Amniotic epithelial cell (primary cell): ENCODE measurements at places on chromosomes 16 and 17.

- DNase-seq, result no peak
These were observed 1.1 kb upstream of the HAPSTR1 start for GRCh38 chr16:9090101-9090959.

GRCh38 chr16:70738083-70738977, 52.5 kb upstream of the MTSS2 start:
- DNase-seq, result peak; percentile 63

- peak; percentile 12 for DNase-seq
These were observed 80.3 kb upstream of the PSMD7 start for GRCh38 chr16:74216319-74216718.

GRCh38 chr17:79023886-79024771, at the start of gene C1QTNF1:
Gene C1QTNF1 (plus strand): TSS chr17:79024169. CDS start chr17:79043969, 19,800 bp downstream.
- peak; percentile 58 for DNase-seq

DNA sequence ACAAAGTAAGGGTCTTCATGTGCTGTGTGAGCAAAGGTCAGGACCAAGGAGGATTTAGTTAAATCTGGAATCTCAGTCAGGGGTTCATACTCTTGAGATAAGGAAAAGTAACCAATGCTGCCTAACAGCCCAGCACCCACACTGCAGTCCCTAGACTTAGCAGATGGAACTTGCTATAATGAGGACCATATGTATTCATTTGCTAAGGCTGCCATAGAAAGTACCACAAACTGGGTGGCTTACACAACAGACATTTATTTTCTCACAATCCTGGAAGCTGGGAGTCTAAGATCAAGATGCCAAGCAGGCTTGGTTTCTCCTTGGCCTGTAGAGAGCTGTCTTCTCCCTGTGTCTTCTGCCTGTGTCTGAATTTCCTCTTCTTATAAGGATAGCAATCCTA, 20.8 kb downstream of the ZP2 start:
- no peak for DNase-seq

DNA sequence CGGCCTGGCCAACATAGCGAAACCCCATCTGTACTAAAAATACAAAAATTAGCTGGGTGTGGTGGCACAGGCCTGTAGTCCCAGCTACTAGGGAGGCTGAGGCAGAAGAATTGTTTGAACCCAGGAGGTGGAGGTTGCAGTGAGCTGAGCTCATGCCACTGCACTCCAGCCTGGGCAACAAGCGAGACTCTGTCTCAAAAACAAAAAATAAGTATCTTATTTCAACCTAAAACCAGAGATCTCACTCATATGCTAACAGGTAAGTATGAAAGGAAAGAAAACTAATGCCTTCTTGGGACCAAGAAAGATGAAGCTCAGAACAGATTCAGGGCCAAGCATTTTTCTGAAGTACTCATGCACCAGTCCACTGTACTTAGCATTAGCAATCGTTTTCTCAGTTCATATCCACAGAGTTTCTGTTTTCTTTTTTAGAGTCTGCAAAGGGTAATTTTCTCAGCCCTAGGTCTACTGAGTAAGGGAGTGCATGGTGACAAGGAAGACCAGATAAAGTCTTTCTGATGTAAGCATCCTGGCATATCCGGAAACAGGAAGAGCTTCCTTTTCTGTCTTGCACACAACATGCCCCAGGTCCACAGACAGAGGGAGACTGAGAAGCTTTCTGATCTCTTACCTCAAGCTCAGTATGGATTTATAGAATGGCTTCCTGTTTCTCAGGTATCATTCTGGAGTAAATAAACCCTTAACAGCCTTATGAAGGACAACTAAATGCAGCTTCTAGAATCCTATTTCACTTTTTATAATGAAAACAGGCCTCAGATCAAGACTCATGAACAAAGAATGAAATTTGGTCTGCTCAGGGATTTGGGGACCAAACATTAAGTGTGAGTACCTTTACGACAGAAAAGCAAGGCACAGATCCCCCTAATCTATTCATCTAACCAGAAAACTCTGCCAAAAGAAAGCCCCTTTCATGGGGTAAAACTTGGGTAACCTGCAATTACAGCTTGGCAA, 38.7 kb upstream of the FOXJ1 start:
- peak; percentile 41 for DNase-seq

- DNase-seq, result peak; percentile 36
These were observed 178.3 kb downstream of the MRTFB start for GRCh38 chr16:14249291-14250032.
